ENCODE measurements at places on chromosomes 16 and 17.

DNA sequence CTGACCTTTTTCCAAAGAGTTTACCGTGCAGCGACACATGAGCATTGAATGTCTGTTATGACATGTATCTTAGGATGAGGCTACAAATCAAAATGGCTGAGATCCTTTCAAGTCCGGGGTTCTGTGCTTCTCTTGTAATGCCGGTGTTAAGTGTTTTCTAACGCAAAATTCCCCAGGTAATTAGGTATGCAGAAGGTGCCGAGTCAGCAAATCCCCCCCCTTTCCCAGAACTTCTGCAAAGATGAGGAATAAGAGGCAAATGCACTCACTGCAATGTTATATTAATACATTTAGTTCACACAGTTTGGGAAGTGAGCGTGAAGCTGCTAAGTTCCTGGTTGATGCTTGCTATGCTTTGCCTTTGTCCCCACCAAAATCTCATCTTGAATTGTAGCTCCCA lies 36.3 kb upstream of the MLYCD start:
- DNase-seq = no peak

GRCh38 chr17:14016858-14017257 lies 52.4 kb upstream of the COX10 start:
- no peak for DNase-seq

- DNase-seq = no peak
Measured at GRCh38 chr16:54519161-54519695, 232.6 kb upstream of the IRX3 start.

DNA sequence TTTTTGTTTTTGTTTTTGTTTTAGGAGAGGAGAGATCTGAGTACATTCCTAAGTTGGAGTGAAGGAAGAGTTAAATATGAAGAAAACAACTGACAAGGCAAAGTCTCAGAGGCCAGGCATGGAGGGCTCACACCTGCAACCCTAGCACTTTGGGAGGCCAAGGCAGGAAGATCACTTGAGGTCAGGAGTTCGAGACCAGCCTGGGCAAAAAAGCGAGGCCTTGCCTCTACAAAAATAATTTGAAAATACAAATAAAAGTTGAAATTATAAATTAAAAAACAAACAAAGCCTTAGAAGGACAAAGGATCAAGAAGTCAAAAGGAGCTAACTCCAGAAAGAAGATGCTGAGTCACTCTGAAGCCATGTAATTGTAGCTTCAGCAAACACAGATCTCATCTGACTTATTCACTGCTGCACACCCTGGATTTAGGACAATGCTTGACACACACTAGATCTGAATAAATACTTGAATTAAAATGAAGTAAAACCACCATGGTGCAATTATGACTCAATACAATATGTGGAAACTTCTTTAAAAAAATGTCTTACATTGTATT lies 9.1 kb downstream of the CEP20 start:
- peak; percentile 7 for DNase-seq

GRCh38 chr17:81153340-81153803 lies 11.9 kb upstream of the PVALEF start:
- DNase-seq = no peak

Data from LNCaP clone FGC (cell line).